GM20000 (cell line): ENCODE measurements at places on chromosomes 6 and 20.

DNA sequence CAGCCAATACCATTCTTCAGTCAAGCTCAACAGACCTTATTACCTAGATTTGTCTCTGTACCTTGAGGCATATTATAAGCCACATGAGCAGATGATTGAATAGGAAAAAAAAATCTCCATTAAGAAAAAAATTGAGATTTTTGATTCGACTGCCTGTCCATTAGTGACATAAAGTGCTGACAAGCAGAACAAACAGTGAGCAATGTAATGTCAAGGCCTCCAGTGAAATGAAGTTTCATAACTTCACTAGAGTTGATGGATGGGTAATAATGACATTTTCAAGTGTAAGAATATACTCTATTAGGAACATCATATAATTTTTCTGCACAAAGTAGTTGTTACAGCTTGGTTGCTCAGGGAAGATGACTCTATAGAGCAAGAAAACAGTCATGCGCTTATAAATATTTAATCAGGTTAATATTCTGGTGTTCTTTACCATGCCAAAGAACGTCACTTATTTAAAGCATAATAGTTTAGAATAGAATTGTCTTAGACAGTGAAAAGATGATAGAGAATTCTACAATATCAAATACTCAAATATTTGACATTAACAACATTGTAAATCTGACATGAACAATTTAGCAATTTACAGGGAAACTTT is 783.7 kb downstream of the EPHA7 start:
- DNase-seq = no peak

DNA sequence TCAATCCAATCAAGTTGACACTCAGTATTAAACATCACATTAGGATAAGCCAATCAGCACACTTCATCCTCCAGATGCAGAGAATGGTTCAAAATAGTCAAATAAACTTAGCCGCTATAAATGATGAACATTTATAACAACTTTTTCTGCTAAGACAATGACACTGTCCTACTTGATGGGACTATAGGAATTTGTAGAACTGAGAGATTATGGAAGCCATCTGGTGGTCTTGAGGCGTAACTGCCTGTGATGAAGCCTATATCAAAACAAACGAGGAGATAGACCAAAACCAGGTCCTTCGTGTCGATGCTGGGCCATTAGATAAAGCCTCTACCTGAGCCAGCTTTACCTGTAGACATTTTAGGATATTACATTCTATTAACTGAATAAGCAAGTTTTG is 631.1 kb downstream of the COL12A1 start:
- DNase-seq = peak; percentile 12

DNA sequence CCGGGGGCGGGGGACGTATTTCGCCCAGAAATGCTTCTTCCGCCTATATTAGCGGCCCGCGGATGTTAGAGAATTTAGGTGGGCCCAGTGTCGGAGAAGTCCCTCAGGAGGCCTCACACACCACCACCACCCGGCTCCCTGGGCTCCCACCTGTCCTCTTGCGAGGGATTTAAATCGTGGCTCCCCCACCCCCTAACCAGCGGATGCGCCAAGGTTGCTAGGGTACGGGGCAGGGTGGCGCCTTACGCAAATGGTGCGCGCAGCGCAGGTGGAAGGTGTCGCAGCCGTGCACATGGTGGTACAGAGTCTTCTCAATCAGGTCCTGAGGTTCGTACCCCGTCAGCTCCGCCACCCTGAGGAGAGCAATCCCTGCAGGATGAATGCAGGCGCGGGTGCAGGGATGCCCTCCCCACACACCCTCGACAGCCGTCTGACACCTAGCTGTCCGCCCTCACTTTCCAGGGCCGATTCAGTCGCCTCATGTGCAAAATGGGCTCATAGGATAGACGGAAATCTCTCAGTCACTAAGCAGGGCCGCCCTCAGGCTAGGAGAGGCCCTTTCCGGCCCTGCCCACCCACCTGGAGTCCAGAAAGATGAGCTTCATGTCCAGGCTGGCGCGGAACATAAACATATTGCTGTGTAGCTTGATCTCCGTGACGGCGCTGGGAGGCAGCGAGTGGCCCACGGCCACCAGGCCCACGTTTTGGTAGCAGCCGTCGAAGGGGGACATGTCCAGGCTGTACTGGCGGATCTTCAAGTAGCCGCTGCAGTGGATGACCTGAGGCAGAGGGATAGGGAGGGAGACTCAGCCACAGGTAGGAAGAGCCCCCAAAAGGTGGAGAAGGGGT is 16.6 kb downstream of the SIM1 start:
- no peak for DNase-seq

DNA sequence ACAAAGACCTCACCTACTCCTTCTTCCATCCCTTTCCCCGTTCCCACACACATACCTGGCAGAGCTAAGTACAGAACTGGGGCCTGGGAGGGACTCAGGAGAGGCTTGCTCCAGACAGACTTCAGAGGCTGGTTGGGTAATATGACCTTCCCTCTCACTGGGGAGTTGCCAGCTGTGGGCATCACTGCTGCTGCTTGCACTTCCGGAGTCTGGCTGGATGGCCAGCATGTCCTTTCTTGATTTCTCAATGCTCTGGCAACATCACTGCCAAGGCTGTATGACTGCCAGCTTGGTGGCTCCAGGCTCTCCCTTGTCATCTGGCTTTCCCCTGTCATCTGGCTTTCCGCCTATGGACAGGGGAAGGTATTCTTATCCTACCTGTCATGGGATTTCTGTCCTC is 47.8 kb downstream of the CDH22 start:
- DNase-seq = no peak

GRCh38 chr6:160010067-160010466 is 41.2 kb downstream of the IGF2R start:
- no peak for DNase-seq

DNA sequence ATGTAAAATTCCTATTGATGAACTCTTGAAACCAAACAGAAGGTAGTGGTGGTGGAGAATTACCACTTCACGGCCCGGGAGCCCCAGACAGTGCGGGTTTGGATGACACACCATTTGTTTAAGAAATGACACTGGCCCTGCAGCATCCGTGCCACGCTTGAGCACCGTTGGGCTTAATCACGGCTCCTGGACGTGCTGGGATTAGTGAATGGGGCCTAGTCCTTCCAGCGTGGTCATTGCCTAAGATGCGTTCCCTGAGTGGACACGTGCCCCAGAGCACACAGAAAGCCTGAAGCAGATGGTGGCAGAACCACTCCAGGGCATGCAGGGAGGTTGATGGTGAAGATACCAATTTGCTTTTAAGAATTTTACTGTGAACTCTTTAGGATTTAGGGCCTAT is 14.5 kb downstream of the STX16 start:
- no peak for DNase-seq

GRCh38 chr6:140537834-140538705 is 1163.6 kb upstream of the CITED2 start:
- no peak for DNase-seq

DNA sequence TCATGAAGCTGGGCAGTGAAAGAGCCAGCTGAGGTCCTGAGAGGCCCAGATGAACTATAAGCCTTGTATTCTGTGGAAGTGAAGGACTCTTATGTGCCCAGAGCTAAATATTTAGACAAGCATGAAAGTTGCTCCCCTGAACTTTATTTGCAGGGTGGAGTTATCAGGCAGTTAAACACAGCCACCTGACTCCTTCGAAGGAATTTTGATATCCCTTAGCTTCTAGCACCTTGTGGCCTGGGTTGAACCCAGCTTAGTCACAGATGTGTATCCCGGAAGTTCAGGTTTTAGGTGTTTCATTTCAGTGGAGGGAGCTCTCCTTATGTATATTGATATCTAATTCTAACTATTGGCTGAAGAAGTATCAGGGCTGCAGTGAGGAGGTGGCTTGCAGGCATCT is 20.4 kb downstream of the NR2E1 start:
- no peak for DNase-seq

- peak; percentile 97 for DNase-seq
Observed at GRCh38 chr20:36460648-36461599, 80.4 kb upstream of the MYL9 start.

DNA sequence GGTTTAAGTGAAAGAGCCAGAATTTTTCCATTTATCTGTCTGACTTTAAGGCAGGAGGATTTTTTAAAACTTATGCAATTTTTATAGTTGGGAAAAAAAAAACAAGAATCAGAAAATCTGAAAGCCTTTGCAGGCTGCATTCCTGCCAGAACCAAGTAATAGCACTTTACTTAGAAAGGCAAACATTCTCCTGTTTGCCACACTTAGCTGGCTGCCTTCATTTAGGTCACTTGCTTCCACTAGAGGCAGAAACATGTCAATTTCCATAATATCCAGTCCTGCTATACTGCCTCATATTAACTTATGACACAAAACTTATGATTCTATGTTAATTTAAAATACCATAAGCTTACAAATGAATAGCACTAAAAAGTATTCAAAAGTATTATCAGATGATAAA is 425.8 kb downstream of the FRK start:
- DNase-seq = no peak

DNA sequence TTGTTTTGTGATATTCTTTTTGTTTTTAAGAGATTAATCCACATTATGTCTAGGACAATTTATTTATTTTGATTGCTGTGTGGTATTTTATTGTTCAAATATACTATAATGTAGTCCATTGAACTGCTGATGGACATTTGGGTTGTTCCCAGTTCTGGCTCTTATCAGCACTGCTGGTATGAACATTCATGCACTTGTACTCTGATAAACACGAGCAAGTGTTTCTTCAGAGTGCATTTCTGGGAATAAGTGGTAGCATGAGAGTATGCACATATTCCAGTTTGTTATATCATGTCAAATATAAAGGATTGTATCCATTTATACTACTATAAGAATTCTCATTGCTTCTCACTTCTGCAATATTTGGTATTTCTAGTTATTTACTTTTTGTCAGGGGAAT is 7.1 kb downstream of the CALHM6 start:
- no peak for DNase-seq

GRCh38 chr6:119310486-119311036 is 39.0 kb downstream of the MAN1A1 start:
- no peak for DNase-seq

DNA sequence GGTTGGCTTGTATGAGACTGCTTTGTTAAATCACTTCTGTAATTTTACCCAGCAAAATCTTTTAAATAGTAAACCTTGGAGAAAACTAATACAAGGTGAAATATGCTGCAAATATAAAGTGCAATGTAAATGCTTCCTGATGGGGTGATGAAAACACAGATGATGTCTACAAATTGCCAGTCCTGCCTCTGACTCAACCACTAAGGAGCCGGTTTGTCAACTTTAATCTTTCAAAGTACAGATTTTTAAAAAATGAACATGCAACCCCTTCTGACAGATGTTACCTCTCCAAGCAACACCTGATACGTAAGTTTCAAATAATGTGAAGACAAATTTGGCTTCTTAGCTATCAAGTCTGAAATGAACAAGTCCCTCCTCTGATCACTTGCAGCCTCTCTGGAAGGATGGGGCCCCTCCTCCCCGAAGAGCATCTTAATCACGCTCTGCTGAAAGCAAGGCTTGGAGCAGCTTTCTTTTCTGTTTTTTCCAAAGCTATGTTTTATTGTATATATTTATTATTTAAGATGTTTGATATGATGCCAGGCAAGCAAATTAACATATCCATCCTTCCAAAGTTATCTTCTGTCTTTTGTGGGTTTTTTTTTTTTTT is 196.0 kb downstream of the MYLK4 start:
- no peak for DNase-seq

GRCh38 chr6:4599924-4600323 is 176.3 kb upstream of the CDYL start:
- DNase-seq = no peak

DNA sequence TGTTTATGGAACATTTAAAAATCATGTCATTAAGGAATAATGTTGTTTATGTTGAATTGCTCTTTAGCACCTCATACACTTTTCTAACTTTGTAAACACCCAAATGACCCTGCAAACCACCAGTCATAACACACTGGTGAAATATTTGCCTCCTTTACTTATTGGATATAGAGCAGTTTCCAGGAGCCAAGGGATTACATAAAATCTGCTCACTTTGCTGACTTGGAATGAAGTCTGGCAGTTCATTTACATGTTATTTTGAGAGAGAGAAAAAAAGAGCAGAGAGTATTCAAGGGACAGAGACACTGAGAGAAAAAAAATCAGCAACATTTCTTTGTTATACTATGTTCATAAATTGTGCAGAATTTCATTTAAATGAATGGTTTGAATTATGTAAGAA is 46.6 kb upstream of the DEFB112 start:
- DNase-seq = no peak

DNA sequence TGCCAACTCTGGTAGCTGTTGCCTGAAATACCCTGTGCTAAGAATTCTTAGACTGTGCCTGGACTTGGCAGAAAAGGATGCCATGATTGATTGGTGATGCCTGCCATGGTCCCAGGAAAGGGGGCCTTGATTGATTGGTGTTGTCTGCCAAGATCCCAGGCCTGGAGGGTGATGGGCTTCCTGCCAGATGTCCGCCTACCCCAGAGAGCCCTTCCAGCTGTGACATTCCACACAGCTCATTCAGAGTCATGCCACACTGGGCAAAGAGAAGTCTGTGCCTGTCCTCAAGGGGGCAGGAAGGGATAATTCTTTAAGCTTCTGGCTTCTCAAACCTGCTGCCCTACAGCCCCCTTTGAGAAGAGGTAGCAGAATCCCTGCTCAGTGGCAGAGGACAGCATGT is 24.6 kb downstream of the RIMS4 start:
- no peak for DNase-seq

GRCh38 chr6:100257793-100258395 is 206.8 kb downstream of the SIM1 start:
- peak; percentile 28 for DNase-seq

DNA sequence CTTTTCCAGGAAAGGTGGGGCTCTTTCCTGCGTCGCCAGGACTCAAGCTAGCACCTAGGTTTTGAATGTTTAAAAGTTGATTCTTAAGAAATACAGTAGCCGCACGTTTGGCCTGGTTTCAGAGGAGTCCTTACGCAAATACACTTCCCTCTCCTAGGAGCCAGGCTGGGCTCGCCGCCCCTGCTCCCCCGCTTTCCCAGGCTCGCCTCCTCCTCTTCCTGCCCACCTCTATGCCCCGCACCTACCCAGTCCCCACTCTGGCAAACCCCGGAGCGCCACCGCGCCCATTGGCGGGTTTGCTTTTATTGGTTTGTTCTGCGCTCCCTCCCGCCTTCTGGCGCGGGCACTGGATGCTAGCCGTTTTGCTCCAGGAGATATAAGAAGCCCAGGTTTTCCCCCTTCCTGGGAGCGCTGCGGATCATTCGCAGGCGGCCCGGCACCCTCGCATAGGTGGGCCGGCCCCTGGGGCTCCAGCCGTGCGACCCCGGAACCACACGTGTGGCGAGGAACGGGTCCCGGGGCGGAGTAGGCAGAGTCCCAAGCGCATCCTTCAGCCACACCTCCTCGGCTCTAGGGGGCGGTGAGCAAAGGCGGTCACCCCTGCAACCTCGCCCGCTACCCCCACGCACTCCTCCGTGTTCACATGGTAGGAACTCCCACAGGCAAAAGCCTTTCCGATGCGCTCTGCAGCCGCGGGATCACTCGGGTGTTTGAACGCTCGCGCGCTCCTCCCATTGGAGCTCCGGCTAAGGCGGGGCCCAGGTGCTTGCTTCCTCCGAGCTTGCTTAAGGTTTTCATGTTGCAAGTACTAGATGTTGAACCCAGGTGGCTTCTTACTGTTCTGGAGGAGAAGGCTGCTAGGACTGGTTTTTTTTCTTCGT is 119.0 kb downstream of the RTN4IP1 start:
- peak; percentile 72 for DNase-seq

- no peak for DNase-seq
Observed at GRCh38 chr6:125670568-125670967, 78.9 kb upstream of the HEY2 start.
